ENCODE measurements at places on chromosomes 2 and 18.

DNA sequence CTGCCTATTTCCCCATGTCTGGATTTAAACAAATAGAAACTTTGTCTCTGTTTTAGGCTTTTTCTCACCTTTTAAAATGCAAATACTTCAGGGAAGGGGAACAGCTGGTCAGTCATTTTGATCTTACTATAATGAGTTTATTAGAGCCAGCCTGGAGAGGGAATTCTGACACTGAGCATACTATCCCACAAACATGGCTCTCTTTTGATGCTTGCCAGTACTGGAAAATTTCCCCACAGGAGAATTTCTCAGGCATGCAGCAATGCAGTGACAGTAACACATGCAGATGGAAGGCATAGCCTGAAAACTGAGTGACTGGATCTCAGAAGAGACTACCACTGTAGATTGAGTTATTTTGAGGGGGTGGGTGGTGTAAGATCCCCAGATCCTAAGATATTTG lies 974.3 kb upstream of the CELF4 start:
- no peak for DNase-seq

DNA sequence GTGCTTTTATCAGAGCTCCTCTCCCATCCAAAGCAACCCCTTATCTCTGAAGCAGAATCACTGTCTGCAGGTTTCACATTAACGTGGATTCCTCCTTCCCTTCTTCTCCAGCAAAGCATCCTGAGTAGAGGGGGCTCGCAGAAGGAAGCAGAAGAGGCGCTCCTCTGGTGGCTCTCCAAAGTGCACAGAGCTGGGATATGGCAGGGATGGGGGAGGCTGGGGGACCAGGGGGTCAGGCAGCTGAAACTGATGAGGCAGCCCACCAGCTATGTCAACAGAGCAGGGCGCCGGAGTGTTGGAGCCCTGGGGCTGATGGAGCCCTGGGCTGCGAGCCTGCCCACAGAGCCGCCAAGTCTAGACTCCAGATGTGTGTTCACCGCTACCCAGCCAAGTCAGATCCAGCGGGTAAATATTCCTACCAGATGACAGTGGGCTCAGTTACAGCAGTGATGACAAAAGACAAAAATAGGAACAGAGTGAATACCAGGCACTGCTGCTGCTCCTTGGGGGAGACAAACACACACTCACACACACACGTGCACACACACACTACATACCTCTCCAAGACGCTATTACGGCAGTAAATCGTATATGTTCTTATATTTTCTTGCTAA lies 678.3 kb upstream of the ID2 start:
- DNase-seq: peak; percentile 23

DNA sequence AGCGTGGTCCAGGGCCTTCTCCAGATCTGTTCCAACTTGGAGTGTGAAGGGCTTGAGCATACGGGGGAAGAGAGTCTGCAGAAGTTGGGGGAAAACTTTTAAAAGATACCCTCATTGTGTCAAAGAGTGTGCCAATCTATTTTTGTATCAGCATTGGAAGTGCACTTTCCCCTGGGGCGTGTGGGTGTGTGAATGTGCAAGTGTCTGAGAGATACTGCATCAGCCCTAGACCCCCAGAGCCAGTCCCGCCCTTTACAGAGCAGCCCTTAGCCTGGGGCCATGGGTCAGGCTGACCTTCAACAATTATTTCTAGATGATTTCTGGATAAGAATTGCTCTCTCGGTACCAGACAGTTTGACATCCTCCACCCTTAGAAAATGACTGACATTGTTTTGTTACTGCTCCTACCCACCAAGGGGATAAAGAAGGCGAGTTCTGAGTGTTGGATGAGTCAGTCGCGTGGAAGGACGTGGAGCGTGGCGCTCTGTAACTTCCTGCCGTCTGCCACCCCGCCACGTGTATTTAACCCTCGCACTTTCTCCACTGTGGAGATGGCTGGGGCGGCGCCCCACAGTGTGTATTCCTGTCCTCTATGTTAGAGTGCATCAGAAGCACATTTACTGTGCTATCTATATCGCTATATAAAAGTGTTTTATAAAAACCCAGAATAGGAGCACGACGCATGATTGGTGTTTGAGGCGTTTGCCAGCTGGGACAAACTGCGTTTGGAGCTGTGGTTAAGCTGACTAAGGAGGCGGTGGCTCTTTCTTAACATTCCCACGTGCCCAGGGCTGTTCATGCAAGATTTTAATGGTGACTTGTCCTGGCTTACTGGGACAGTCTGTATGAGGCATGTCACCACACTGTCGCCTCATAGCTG lies 122.6 kb downstream of the CABLES1 start:
- DNase-seq: no peak

GRCh38 chr2:236570081-236570868 lies 650 bp downstream of the ACKR3 start:
- DNase-seq: no peak

GRCh38 chr18:62510789-62511188 lies 12.0 kb upstream of the ZCCHC2 start:
- DNase-seq: no peak

DNA sequence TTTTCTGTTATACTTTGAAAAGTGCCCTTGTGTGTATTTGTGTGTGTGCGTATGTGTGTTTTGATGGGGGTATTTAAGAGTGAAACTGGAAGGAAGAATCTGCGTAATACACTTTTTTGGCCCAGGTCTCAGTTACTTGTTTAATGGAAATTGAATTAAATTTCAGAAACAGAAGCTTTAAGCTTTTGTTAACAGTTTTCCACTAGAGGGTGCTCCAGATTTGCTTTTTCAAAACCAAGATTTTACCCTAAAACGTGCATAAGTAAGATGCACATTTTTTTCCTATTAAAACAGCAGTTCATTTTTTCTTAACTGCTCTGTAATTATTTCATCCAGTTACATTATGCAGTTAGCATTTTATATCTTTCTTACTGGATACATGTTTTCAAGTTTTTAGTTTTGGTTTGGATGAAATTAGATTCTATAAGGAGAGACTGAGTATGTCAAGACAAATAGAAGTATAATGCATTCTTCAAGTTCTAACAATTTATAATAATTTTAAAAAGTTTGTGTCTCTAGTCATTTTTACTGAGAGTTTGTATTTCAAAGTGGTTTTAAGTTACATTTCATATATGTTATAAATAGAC lies 97.2 kb downstream of the PIK3C3 start:
- DNase-seq: no peak

- DNase-seq: no peak
These were observed 43.4 kb upstream of the IGFBP2 start for GRCh38 chr2:216589791-216590190.

DNA sequence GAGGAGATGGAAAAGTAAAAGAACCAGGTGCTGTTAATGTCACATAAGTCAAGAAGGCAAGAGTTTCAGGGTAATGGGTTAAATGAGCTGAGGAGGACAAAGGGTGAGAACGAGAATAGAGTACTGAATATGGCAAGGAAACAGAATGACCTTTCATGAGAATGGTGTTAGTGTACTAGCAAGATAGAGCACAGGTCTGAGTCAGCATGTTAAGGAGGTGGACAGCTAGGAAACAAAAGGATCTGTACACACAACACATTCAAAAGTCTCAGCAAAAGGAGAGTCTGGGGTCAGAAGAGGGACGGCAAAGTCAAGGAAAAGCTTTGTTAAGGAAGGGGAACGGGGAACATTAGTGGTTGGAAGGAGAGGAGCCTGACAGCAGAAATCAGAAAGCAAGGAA lies 28.9 kb downstream of the LMAN2L start:
- no peak for DNase-seq

DNA sequence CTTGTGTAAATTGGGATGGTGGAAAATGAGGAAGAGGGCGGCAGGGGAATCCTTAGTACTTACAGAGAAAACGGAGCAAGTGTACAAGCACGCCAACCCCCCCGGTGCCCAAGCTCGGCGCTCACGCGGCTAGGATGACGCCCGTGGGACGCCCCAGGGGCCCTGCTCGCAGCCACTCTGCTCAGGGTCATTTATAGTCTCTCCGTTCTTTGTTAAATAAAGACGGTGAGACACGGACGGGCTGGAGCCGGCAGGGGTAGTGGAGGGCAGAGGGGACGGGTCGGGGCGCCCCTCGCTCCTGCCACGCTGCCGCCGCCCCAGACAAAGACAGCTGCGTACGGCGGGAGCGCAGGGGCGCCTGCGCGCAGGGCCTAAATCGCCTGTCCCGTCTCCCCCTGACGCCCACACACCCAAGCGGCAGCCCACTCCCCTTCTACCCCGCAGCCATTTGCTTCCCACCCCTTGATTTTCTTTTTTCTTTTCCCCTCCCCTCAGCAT lies 37.8 kb downstream of the PCBP1 start:
- DNase-seq: peak; percentile 54

DNA sequence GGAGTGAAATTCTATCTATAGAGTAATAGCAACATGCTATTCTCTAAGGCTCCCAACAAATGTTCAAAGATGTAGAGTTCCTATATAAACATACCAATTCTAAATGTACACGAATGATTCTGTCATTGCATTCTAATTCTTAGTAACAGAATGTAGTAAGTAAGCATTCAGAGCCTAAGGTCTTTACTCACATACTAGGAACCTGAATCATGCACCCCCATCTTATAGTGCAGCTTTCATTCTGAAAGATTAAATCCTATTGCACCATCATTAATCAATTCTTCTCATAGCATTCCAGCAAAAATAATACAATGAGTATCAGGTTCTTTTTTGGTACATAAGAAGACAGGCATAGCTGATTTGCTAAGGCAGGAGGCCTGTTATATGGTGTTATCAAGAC lies 230.0 kb downstream of the NCKAP5 start:
- DNase-seq: no peak

DNA sequence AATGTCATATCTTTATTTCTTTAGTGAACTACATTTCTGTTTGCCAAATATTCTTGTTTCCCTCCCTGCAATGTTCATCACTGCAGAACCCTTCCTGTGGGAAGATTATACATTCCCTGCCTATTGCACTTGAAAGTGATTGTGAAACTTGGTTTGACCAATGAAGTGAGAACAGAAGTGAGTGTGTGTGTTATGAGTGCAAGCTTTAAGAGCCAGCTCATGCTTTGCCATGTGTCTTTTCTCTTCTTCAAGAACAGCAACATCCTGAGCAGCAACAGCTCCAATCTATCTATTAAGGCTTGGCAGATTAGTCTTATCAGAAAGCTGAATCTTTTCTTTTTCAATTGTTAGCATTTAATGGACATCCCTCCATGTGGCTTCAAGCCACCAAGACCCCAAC lies 42.0 kb upstream of the UBE2E3 start:
- DNase-seq: no peak

DNA sequence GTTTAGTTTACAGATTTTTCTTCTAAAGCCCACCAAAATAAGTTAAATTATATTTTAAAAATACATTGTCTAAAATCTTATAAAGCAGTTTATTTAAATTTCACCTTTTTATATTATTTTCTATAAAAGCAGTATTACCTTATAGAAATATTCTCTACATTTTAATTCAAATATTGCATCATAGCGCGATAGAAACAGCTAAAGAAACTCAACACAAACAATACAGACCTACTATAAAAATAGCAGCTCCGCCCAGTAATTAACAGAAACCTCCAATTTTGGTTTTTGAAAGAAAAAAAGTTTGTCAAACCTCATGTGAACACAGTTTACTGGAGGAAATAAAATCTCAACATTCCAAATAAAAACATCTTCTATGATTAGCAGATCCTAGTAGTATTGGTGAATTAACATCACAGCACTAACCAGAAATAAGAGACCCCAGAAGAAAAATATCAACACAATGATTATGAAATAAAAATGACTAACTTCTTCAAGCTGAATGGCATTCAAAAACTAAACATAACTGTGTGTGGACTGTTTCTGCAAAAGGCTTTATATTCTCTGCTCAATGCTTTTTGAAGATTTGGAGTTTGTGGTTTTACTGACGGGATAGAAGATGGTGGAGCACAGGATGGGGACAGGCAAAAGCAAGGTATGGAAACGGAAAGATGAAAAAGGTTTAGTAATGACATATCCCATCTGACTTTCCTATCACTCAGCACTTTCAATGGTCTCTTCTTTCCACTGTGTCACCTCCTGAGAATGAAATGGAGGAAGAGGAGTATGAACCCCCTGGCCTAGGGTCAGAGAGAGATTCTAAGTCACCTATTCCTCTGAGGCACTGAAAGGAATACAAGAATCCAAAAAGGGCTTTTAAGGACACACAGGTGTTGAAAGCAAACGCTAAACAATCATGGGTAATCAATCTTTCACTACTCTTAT lies 17.5 kb downstream of the MAP4K3 start:
- no peak for DNase-seq
